Stimulated activated CD4-positive, alpha-beta T cell treated with anti-CD3 and anti-CD28 coated beads, Interleukin-1b, Interleukin-23, amount 100 ng/mL, for 1 hour (primary cell): ENCODE measurements at places on chromosomes 12 and 14.

DNA sequence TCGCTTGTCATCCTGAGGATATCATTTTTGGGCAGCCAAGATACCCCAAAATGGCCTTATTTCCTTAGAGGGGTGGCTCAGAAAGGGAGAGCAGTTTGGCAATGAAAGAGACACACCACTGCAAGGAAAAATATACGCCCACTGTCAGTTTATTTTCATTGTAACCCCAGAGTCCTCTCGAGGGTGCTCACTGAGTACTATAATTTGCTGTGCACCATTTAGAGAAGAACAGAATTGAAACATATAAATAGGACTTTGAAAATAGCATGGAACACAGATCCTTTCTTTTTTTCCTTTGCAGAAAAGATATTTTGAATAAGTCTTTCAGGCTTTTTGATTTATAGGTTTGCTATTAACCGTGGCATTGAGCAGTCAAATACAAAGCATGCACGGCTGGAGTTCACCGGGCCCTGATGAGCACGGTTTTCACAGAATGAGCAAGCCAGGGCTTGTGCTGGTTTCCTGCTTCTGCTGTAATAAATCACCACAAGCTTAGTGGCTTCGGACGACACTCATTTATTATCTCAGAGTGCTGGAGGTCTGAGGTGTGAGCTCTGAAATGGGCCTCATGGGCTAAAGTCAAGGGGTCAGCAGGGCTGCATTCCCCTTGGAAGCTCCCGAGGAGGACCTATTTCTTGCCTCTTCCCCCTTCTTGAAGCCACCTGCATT, 152.3 kb downstream of the ZNF664 start:
- no peak for DNase-seq

DNA sequence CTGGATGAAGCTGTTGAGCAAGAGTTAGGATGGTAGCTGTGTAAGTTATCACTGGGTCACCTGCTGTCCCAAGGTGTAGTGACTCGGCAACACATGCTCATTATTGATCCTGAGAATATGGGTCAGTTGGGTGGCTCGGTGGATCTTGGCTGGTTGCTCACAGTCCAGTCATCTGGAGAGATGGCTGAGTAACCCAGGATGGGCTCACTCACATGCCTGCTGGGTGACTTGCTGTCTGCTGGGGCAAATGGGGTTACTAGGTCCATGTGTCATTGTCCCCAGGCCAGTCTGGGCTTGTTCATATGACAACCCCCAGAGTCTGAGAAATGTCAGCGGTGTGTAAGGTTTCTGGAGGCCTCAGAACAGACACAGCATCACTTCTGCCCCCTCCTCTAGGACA, 69.5 kb downstream of the SLC15A4 start:
- DNase-seq: no peak

DNA sequence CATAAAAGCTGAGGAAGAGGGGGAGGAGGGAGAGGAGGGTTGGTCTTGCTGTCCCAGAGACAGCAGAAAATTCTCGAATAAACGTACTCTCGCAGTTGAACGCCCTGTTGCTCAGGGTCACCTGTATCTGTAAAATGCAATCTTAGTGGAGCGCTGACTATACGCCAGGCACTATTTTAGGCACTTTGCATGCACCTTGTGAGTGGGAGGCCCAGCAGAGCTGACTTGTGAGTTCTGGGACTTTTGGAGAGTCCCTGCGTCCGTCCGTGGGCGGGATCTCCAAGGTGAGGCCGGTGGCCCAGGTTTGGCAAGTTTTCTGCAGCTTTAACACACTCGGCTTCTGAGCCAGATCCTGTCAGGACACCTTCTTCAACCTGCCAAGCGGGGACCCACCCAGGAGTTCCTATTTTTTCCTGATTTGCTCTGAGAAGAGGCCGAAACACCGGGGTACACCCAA, 32.5 kb upstream of the PLEKHG6 start:
- peak; percentile 11 for DNase-seq

GRCh38 chr14:68543516-68543915, 249.4 kb downstream of the ZFP36L1 start:
- DNase-seq: no peak

DNA sequence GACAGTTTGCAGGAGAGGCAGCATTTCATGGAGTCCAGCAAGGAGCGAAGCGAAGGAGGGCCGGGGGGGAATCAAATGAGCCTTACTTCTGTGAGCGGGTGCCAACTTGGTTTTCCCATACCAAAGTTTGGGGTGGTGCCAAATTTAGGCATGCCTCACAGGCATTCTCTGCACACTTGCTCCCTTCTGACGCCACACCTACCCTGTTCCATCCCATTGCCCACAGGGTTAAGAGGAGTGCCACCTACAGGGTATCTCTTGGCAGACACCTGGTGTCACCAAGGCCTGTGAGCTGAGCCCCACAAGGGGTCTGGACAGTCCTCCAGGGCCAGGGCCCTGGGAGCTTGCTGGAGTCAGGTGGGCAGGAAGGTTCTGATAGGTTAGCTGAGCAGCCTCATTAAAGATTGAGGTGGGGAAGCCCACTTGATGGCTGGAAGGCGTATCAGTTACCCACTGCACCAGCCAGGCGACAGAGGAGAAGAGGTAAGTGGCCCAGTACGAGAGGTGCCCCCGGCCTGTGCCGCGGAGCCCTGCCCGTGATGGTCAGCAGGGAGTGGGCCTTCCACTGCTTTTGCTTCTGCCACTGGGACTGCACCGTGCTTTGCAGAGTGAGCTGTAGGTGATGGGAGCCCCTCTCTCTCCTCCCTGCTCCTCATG, 45.2 kb downstream of the DEGS2 start:
- no peak for DNase-seq

DNA sequence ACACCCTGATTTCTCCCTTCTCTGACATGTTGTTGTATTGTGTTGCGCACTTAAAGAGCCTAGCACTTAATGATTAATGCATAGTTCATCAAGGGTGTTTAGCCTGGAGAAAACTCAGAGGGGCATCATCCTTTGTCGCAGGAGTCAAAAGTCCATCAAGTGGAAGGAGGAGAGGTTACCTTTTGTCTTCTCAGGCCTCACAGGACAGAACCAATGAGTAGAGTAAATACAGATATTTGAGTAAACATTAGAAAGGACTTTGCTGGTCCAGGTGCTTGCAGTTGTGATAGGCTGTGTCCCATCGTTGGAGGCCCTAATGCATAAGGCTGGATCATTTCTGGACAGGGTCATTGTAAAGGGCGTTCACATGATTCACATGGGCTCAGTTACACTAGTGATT, 430.9 kb downstream of the PCNX1 start:
- no peak for DNase-seq

DNA sequence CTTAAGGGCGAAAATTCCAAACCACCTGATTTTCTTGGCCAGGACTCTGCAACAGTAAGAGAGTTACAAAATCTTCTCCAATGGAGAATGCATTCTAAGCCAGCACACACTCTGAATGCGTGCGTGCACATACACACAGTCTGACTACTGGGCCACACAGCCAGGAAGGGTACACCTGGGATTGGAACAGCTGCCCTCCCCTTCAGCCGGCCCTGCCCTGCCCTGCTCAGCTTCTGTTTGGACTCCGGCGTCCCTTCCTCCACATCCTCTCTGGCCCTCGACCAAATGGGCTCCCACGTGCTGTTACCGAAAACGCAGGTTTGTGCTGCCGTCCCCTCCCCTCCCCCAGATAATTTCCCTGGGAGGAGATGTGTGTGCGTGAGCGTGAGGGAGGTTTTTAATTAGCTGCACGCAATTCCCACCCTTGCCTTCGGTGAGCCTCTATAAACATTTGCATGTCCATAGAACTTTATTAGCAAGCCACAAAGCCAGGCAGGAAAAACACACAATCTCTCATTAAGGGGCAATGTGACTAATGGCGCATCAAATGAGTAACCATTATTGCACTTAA, 43.0 kb downstream of the CCNK start:
- DNase-seq: no peak

- DNase-seq: no peak
Observed at GRCh38 chr12:12099102-12099501, 28.4 kb downstream of the BCL2L14 start.

- no peak for DNase-seq
Observed at GRCh38 chr14:65906344-65906743, 493.8 kb downstream of the FUT8 start.

DNA sequence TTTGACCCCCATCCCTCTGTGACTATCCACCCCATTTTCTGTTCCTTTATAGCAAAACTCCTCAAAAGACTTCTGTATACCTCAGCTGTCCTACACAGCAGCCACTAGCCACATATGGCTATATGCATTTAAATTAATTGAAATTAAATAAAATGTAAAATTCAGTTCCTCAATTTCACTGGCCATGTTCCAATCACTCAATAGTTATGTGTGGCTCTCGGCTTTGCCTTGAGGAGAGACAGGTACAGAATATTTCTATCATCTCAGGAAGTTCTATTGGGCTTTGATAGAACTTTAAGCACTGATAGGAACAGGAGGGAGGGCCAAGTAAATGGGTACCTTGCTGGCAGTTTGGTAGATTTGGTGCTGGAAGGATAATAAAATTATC, 280.3 kb upstream of the AMIGO2 start:
- DNase-seq: no peak

GRCh38 chr14:59091404-59091803, 97.1 kb upstream of the DAAM1 start:
- DNase-seq: no peak

GRCh38 chr12:70852416-70853150, 68.0 kb downstream of the PTPRR start:
- DNase-seq: no peak

DNA sequence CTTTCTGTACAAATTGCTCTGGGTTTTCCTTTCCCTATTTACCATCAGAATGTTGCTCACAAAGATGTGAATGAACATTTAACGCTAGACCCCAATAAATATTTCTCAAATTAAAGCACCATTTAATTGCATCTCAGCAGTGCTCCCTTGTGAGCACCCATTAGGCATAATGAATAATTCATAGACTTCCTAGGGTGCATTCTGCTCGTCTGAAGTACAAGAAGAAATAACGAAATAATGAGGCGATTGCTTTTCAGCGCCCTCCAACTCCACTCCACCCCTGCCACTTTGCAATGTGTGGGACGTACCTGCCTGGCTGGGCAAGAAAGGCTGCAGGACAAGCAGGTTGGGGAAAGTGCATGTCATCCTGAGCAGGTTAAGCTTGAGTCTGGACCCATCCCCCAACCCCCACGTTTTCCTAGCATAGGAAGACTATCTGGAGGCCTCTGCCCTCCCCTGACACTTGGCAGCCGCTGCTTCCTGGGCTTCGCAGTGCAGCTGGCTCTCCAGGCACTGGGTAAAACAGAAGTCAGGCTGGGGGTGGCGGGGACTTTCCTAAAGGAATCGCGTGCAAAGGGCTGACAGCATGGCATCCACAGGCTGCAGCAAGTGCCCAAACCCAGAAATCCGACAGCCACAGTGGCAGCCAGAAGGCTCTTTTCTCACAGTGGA, 253.7 kb downstream of the DUSP6 start:
- DNase-seq: no peak

GRCh38 chr12:26134540-26134939, 9.7 kb upstream of the BHLHE41 start:
- no peak for DNase-seq

- no peak for DNase-seq
Observed at GRCh38 chr12:104197264-104197663, 18.3 kb upstream of the TXNRD1 start.
